ENCODE measurements at places on chromosomes 7 and 10.

DNA sequence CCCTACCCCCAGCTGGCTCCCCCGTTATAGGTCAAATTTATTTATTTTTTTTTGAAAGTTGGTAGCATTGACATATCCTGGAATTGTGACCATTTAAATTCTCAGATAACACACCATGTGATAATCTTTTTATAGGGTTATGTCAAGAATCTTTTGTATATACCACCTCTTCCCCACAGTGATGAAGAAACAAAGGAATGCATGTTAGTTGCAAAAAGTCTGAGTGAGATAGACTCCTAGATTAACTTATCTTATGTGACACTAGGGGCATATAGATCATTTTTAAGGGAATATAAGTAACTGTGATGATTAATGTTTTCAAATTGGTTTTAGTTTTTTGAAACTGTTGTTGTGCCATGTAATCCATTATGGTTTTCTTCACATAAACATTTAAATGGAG is 68.3 kb downstream of the MLLT10 start:
- DNase-seq: no peak

- no peak for DNase-seq
Observed at GRCh38 chr10:61592581-61592980, 70.1 kb upstream of the CABCOCO1 start.

GRCh38 chr10:123309731-123310130 is 155.5 kb downstream of the BUB3 start:
- DNase-seq: no peak

GRCh38 chr10:88687853-88688467 is 18.1 kb upstream of the LIPK start:
- DNase-seq: no peak

GRCh38 chr7:85160223-85160622 is 26.6 kb downstream of the SEMA3D start:
- DNase-seq: no peak

DNA sequence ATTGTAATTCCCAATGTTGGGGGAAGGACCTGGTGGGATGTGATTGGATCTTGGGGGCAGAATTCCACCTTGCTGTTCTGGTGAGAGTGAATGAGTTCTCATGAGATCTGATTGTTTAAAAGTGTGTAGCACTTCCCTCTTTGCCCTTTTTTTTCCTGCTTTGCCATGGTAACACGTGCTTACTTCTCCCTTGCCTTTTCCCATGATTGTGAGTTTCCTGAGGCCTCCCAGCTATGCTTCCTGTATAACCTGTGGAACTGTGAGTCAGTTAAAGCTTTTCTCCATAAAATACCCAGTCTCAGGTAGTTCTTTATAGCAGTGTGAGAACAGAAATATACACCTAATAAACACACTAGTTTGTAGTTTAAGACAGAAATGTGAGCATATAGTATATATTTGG is 166.8 kb upstream of the MAGI2 start:
- no peak for DNase-seq
